Prostate gland (tissue), 2 donors: ENCODE measurements at places on chromosomes 6 and 20. TPM values are rescaled to one million over a fixed set of nuclear protein-coding genes. Genes with fewer than 3 reads are reported as not detected.

Gene CUTA
- 189 TPM for total RNA-seq

Gene LHFPL5
- total RNA-seq = not detected

Gene HLA-DOB
- total RNA-seq = not detected

DNA sequence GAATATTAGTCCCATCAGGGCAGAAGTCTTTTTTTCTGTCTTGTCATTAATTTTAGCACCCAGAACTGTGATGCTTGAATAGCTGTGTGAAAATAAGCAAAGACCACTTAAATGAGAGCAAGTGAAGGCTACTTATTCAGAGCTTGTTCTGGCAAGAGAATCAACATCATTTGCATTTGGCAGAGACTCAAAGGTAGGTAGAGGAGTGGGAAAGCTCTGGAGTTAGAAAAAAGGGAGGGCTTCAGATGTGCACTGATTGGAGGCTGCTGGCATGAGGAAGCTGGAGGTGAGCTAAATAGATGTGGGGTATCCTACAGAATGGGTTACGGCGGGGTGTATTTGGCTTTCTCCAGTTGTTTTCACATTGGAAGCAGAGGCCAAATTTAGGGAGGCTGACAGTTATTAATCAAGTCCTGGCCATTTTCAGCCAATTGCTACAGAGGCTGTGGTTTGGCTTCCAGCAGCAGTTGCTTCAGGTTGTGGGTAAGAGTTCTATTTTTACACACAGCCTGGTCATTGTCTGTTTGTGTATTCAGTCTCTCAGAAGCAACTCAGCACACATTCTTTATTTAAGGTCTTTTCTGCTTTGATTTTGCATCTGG, 254.3 kb downstream of the BTBD3 start:
- no peak for DNase-seq

GRCh38 chr6:100925749-100926148, 44.6 kb upstream of the ASCC3 start:
- no peak for DNase-seq

DNA sequence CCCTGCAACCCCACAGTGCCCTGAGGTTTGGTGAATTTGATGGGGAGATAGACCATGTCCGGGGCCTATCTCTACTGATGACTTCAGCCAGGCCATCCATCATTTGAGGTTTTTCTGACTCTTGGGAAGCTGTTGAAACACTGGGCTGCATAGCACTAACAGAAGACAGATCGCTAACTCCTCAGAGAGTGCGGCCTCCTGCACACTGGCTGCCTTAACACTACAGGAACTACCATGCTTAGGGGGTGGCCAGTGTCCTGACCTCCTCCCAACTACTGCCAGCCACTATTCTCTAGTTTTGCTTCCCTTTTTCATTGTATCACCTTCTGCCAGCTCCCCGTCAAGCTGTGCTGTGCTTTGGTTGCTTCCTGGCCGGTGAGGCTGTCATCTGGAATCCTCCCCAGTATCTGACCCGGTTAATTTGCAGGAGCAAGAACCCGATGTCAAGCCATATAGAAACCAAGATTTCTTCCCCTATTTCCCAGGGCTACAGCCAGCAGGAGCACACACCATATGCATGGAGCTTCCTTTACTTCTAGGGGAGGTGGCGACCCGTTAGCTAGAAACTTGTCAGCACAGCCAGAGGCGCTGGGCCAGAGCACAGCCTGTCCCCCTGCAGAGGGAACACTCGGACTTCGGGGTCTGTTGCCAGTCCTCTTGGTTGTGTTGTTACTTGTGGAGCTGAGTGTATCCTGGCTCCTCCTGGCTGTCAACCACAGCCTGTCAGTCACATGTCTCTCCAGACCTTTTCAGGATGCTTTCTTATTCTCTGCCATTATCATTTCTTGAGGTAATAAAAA, 57.3 kb upstream of the TRAF3IP2 start:
- peak; percentile 48 for DNase-seq

Gene GNRH2
- total RNA-seq = not detected

Gene BAG2
- 6.8 TPM for total RNA-seq

Gene ACSS2
- total RNA-seq = 44.2 TPM

GRCh38 chr20:61664556-61665320, 400.9 kb downstream of the TAF4 start:
- no peak for DNase-seq
